C1 segment of cervical spinal cord (tissue), 14 donors: ENCODE measurements at places on chromosomes 1 and 21.
A peak's percentile ranks its signal among the peaks of the same experiment; 100 is the strongest.

DNA sequence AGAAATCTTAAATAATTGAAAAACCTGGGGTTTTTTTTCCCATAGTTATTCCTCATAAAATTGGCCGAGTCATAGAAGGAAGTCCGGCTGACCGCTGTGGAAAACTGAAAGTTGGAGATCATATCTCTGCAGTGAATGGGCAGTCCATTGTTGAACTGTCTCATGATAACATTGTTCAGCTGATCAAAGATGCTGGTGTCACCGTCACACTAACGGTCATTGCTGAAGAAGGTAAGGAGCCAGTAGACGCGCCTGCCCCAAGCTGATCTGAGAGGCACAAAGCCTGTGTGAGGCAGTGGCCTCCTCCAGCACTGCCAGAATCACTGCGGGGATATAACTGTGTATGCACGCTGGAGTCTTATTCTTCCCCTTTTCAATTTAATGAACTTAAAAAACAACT lies 100.3 kb downstream of the PHTF1 start:
- no peak for DNase-seq

GRCh38 chr1:223712850-223713474 lies 623 bp downstream of the CAPN2 start:
- DNase-seq, result no peak

DNA sequence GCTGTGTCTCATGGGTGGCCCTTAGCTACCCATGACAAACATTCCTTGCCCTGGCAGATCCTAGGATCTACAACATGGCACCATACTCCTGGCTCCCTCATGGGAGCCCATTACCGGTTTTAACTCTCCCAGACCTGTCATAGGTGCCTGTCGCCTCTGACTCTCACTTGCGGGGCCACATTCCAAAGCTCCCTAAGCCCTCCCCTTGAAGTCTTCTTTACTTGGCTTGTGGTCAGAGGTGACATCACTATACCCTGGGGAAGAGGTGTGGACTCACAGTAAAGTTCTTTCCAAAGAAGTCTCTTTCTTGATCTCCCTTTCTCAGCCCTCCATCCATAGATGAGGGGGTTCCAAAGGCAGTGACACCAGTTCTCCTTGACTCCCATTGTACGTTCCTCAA lies 5.4 kb upstream of the SLAMF9 start:
- no peak for DNase-seq

DNA sequence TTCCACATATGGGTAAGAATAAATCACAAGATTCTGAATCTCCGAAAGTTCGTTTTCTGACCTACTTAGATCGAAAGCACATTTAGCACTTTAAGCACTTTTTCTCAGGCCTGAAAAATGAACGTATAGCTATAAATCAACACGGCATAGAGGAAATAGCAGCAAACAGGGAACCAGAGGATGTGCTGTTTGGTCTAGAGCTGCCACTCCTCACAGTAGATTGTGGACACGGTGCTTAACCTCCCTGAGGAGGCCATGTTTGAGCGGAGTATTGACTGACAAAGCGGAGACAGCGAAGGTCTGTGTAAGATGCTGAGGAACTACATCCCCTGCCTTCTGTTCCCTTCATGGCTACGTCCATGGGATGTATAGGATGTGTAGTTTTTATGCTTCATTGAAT lies 452.8 kb upstream of the NCAM2 start:
- DNase-seq, result no peak

GRCh38 chr1:12715896-12716437 lies at the start of gene AADACL3:
Gene AADACL3, plus strand, starts transcription at chr1:12716110. Its CDS starts 67 bp downstream, at chr1:12716177.
- no peak for DNase-seq

- DNase-seq, result no peak
These were observed 8.3 kb downstream of the RHOC start for GRCh38 chr1:112698366-112699310.

- DNase-seq, result no peak
These were observed 60.6 kb upstream of the LRRC8B start for GRCh38 chr1:89464008-89464407.

GRCh38 chr21:25936776-25937175 lies 202.0 kb downstream of the GABPA start:
- DNase-seq, result no peak

- no peak for DNase-seq
These were observed 2.1 kb downstream of the KIF26B start for GRCh38 chr1:245156736-245157505.

DNA sequence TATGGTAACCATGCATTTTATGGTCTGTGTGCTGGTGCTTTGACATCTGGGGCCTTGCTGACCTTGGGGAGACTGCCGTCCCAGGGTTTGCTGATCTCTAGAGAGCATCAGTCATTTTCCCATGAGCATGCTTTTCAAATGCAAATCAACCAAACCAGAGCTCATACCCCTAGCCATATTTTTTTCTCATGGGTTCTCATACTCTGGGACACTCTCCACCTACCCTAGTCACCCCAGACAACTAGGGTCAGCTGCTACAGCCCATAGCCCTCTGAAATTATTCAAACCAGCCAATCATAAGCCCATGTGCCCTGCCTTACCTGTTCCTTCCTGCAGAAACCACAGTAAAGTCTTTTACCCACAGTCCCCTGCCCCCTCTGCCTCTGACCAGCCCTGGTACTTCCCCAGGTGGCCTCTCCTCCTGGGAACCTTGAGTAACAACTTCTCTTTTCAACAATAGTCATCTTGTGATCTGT lies 132.0 kb downstream of the MAP3K21 start:
- no peak for DNase-seq

GRCh38 chr21:38990424-38990794 lies 184.7 kb downstream of the ETS2 start:
- DNase-seq, result no peak

DNA sequence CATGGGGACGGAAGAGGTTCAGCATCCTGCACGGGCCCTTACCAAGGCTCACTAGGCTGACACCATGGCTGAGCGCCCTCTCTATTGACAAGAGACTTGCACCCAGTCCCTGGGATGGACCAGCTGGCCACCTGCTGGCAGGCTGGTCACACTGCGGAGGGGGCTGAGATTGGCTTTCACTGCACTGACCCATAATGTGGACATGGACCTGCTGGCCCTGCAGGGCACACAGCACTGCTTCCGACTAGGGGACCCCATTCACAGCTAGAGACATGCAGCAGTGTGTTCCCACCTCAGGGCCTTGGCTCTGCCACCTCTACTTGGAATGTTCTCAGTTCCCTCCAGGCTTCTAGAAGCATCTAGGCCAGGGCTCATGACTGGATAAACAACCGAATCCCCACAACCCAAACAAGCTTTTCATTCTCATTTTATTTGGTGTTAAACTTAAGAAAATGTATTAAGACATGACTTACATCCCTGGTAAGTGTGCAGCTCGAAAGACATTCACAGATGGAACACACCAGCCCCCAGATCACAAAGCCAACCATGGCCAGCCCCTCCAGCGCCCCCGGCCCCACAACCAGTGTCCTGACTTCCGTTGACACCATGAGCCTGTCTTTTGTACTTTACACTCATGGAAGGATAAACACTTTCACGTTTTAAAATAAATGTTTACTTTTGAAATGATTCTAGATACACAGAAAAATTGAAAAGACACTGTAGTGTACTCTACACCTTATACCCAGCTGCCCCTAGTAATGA lies 9.3 kb upstream of the SRARP start:
- peak; percentile 51 for DNase-seq

DNA sequence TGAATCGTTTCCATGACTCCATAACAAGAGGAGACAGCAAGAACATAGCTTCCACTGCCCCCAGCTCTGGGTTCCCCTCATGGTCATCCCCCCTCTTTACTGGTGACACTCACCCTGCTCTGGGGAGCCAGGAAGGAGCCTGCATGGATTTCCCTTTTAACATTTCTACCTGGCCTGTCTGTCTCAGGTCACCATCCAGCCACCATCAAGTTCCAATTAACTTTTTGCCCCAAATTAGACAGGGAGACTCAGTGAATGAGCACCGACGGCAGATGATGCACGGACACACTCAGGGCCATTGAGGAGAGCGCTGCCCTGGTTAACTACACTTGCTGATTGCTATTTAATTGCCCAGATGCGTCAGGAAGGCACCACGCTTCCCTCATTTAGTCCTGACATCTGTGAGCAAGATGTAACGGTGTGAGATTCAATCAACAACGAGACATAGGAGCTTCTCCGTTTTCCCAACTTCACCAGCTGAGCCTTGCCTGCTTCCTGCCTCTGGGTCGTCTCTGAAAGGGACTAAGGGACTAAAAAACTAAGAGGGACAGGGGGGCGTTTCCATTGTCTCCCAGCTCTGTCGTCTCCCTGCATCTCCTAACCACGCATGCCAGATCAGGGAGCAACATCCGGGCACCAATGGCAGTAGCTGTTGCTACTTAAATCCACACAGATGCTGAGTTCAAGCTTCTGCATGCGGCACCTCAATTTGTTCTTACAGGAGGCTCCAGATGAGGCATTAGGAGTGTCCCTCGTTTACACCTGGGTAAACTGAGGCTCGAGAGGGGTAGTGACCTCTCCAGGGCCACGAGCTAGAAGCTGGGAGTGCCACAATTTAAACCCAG lies 426.7 kb downstream of the NPHP4 start:
- no peak for DNase-seq

DNA sequence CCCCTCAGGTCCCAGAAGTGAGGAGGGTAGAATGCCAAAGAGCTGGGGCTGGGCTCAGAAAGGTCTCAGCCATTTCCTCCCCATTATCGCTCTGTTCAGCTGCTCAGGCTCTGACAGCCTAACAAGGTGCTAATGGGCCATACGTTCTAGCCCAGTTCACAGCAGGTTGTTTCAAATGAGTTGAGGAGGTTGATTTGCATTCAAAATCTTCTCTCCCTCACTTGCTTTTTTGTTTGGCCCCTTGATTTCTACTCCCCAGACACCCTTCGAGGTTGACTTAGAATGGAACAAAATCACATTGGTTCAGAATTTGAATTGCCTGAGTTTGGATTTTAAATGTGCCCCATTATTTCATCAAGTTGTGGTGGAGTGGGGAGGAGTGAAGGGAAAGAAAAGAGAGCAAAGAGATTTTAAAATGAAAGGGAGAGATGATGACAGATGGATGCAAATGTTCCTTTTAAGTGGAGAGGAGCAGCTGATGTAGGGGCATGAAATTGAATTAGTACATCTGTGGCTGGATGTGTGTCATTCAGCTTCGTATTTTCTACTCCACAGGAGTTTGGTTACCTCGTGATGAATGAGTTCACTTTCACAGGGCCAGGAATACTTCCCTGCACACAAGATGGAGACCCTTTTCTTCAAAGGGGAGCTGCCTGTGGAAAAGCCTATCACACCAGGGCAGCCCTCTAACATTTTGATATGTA lies 425.8 kb upstream of the CAMK1G start:
- no peak for DNase-seq

- no peak for DNase-seq
These were observed 221.4 kb upstream of the TMEM51 start for GRCh38 chr1:14932034-14932638.

- DNase-seq, result no peak
These were observed 46.5 kb upstream of the PODN start for GRCh38 chr1:53015508-53015860.

GRCh38 chr1:33687000-33687399 lies 176.9 kb upstream of the HMGB4 start:
- DNase-seq, result no peak

DNA sequence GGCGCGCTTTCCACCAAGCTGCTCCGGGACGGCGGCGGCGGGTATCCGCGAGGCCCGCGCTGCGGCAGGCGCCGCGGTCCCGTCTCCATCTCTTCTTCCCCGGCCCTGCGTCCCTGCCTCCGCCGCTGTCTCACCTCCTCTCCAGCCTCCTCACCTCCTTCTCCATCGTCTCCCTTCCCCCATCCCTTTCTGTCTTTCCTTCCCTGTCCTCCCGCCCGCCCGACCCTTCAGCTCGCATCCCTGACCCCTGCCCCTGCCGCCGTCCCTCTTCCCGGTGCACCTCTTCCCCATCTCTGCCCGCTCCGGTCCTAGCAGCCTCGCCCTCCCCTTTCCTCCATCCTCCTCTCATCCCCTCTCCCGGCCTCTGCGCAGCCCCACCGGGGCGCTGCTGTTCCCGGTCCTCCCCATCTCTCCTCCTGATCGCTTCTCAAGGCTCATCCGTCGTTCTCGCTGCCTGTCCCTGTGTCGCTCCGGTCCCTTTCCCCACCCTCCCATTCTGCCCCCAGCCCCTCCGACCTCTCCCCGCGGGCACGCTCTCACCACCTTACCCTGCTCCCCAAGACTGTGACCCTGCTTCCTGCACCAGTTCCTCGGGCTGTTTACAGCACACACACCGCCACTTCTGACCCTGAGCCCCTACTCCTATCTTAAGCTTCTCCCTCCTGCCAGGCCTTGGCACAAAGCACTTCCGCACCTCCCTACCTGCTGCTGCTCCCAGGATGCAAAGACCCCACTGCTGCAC lies 760 bp upstream of the NPHP4 start:
- DNase-seq, result no peak

GRCh38 chr1:40404670-40405462 lies 31.3 kb downstream of the SMAP2 start:
- no peak for DNase-seq

DNA sequence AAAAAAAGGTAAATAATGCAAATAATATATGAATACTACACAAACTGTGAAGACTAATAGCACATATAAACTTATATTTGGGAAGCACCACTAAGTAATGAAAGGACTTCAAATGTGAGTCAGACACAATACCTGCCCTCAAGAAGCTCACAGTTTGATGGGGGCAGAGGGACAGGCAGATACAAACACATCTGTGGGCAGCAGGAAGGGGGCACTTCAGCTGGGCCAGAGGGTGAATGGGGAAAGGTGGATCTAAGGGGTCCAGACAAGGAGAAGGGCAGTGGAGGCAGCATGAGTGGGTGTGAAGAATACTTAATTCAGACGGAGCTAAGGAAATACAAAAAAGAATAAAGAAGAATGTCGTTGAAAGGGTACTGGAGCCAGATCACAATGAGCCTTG lies 114.2 kb downstream of the TGFBR3 start:
- no peak for DNase-seq

DNA sequence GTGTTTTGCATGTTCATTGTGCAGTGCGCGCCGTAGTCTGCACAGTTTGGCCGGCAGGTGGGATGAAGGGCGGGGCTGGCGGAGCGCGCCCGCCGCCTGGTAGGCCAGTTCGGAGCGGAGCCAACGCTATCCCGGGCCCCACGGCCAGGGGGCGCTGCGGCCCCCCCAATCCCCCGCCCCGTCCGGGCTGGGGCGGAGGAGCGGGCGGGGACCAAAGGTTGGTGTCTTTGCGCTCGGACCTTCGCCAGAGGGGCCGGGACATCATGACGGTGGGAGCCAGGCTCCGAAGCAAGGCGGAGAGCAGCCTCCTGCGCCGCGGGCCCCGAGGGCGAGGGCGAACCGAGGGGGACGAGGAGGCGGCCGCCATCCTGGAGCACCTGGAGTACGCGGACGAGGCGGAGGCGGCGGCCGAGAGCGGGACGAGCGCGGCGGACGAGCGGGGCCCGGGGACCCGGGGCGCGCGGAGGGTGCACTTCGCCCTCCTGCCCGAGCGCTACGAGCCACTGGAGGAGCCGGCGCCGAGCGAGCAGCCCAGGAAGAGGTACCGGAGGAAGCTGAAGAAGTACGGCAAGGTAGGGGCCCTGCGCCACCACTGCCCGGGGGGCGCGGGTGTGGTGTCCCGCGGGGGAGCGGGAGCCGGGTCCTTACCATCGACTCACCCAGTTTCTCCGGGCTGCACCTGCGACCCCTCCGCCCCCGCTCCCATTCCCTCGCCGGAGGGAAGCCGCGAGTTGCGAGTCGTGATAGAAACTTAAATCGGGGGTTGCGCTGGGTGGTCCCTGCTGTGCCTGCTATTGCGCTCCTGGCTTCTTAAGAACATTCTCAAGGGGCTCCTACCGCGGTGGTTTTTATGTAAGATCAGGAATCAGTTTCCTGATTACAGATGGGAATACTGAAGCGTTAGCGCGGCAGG lies at the start of gene C1orf115:
TSS of gene C1orf115 (plus strand) at position 224 of the 913 bp plus-strand sequence. CDS start at position 264, 40 bp downstream.
- DNase-seq, result peak; percentile 80

GRCh38 chr1:37561133-37562132 lies 4.7 kb downstream of the DNALI1 start:
- no peak for DNase-seq
